ENCODE measurements at places on chromosomes 1 and 21. TPM values are rescaled to one million over a fixed set of nuclear protein-coding genes. Genes with fewer than 3 reads are reported as not detected.
A peak's percentile ranks its signal among the peaks of the same experiment; 100 is the strongest.

GRCh38 chr21:31993826-31994825 is 121.3 kb downstream of the HUNK start:
- no peak for DNase-seq

DNA sequence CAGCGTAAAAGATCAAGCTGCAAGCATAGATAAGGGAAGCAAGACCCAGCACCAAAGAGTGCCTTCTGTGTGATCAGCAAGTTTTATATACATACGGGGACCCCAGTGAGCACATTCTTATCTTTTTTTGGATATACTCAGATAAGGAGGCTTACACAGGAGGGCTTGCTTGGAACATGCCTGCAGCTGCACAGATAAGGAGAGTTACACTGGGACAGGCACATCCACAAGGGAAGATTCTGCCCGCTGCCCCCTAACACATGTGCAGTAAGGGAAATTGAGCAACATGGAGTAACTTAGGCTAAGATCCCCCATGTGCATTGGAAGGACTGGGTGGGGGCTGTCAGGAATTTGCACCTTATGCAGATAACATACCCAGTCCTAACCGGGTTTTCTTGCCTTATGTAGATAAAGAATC is 1334.8 kb downstream of the MRPL39 start:
- DNase-seq, result no peak

- DNase-seq, result no peak
Measured at GRCh38 chr21:35509001-35509704, 460.1 kb upstream of the RUNX1 start.

DNA sequence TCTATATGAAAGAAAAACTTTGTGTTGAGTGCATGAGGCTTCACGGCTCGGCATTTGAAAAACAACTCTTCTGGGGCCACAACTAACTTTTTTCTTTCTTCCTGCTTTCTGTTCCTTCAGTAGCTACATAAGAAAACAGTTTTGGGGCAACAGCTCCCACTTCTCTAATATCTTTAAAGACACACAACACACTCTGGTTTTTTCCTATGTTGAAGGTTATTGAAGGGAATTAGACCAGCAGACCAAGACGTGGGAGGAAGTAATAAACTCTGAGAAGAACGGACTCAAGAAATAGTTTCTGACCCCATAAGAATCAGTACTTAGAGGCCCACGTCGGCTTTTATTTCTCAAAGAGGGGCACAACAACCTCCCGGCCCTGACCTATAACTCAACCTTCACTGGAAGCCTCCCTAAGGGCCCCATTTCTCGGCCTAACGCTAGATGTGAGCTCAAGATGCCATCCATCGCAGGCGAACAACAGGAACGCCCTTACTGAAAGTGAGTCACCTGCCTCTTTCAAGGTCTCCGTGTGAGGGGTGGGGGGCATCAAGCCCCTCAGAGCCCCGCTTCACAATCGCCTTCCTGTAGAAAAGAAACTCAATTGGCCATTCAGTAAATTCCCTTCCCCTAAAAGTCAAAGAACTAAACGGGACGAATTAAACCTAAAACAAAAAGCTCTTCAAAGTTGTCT is 844 bp downstream of the ZMYM6 start:
- DNase-seq, result peak; percentile 51

GRCh38 chr1:160466961-160467360 is 56.1 kb downstream of the SLAMF6 start:
- DNase-seq, result no peak

Gene KIF14
- 6.8 TPM for total RNA-seq

GRCh38 chr1:150954708-150955107 is 19.9 kb downstream of the CERS2 start:
- DNase-seq, result no peak

DNA sequence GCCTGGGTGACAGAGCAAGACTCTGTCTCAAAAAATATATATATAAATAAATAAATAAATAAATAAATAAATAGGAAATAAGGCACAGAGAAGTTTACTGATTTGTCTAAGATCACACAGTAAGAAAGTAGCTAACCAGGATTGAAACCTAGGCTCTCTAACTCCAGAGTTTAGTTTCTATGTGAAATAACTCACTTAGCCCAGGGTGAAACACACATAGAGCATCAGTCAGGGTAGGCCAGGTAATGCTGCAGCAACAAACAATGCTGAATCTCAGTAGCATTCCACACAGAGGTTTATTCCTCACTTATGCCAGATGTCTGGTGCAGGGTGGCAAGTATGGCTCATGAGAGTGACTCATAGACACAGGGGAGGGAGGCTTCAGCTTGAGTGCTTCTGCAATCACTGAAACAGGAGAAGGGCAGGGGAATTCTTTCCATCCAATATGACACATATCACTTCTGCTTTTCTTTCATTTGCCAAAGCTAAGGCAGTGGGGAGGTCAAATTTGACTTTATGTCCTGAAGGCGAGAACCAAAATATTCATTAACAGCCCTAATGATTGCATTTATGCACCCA is 37.1 kb upstream of the KANK4 start:
- DNase-seq, result no peak

Data from testis (tissue), 5 donors.